ENCODE measurements at places on chromosomes 13 and 19. TPM values are rescaled to one million over a fixed set of nuclear protein-coding genes. Genes with fewer than 3 reads are reported as not detected.
A peak's percentile ranks its signal among the peaks of the same experiment; 100 is the strongest.

FPR1 gene
- not detected for total RNA-seq

ZNF99 gene
- total RNA-seq, result not detected

DNA sequence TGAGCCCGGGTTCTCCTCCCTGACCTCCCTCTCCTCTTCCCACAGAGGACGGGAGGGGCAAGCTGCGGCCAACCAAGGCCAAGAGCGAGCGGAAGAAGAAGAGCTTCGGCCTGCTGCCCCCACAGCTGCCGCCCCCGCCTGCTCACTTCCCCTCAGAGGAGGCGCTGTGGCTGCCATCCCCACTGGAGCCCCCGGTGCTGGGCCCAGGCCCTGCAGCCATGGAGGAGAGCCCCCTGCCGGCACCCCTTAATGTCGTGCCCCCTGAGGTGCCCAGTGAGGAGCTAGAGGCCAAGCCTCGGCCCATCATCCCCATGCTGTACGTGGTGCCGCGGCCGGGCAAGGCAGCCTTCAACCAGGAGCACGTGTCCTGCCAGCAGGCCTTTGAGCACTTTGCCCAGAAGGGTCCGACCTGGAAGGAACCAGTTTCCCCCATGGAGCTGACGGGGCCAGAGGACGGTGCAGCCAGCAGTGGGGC, 162.2 kb downstream of the KDM4B start:
- H3K4me3 ChIP-seq, result no peak overlapping the region
- DNase-seq, result no peak
- peaks cover 5% of the 10 kb centered on the region for H3K4me1 ChIP-seq
- H3K36me3 ChIP-seq, result no peaks in the 10 kb centered on the region

DNA sequence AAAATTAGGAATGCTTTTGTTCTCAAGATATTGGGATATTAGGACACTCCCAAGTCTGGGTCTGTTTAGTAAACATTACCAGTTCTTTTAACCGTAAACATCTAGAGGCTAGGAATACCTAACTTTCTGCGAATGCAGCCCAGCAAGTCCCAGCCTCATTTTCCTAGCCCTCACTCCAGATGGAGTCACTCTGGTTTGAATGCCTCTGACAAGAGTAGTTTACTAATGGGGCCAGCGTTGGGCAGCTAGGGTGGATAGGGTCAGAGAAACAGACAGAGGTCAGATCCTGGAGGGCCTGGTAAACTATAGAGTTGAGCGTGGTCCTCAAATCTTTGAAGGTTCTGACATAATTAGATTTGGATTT, 53.6 kb downstream of the WDFY2 start:
- H3K4me3 ChIP-seq, result peak overlapping the region; percentile 46
- peak overlapping the region; percentile 52 for H3K27ac ChIP-seq
- no peak for DNase-seq
- H3K4me1 ChIP-seq, result peaks cover 54% of the 10 kb centered on the region

DNA sequence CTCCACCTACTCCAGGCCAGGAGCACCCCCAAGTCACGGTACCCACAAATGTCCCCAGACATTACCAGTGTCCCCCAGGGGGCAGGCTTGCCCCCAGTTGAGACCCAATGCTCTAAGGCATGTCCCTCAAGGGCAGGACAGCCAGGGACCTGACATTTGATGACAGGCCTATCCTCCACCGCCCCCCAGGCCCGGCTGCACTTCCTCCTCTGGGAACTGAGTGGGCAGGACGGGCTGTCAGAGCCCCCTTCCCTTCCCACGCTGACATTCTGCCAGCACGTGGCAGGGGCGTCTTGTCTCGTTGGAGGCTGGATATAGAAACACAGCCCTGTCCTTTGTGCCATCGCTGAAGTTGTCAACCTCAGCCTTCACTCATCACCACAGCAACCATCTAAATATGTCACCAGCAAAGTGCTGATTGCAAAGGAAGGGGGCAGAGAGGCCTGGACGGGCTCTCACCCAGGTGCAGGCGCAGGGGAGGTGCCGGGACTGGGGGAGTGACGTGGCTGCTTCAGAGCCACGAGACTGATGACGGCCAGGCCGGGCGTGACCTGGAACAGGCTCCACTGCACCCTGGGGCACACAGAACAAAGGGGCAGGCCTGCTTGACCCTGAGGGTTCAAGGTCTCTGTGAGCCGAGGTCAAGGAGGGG, 38.4 kb downstream of the GNG7 start:
- no peaks in the 10 kb centered on the region for H3K36me3 ChIP-seq
- H3K27me3 ChIP-seq, result no peaks in the 10 kb centered on the region
- no peak overlapping the region for H3K27ac ChIP-seq
- no peaks in the 10 kb centered on the region for H3K4me1 ChIP-seq
- no peak for DNase-seq

TNNI3 gene
- total RNA-seq, result not detected

GRCh38 chr13:52027832-52028231, 3.3 kb downstream of the UTP14C start:
- H3K27me3 ChIP-seq, result no peaks in the 10 kb centered on the region
- peaks cover 24% of the 10 kb centered on the region for H3K36me3 ChIP-seq
- no peaks in the 10 kb centered on the region for H3K4me1 ChIP-seq
- no peak overlapping the region for H3K4me3 ChIP-seq
- no peak for DNase-seq

ADAT3 gene
- total RNA-seq, result 0.22 TPM

LRRC4B gene
- total RNA-seq, result not detected

DNA sequence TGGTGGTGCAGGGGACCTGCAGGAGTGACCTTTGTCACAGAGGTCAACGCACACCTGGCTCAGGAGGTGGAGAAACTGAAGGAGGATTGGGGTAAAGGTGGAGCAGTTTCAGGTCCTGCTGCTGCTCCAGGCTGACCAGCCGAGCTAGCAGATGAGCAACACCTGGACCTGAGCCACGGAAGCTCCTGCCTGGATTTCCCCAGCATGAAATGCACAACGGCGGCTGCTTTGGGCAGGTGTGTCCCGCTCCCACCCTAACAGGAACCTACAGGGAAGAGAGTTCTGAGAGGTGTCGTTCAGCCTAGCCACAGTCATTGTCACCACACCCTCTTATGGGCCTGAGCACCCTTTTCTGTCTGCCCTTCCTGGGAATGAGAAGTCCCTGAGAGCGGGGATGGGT, 15.7 kb upstream of the CD177 start:
- DNase-seq, result no peak
- no peaks in the 10 kb centered on the region for H3K4me1 ChIP-seq
- H3K27ac ChIP-seq, result no peak overlapping the region
- peaks cover 9% of the 10 kb centered on the region for H3K27me3 ChIP-seq

- peaks cover 11% of the 10 kb centered on the region for H3K4me1 ChIP-seq
- H3K36me3 ChIP-seq, result no peaks in the 10 kb centered on the region
- peak overlapping the region; percentile 69 for H3K4me3 ChIP-seq
- no peaks in the 10 kb centered on the region for H3K27me3 ChIP-seq
- peak overlapping the region; percentile 99 for H3K27ac ChIP-seq
- peak; percentile 60 for DNase-seq
Observed at GRCh38 chr19:45442778-45443461, 19.2 kb upstream of the ERCC1 start.

GRCh38 chr13:87792878-87793277, 121.7 kb downstream of the SLITRK5 start:
- DNase-seq, result no peak
- no peaks in the 10 kb centered on the region for H3K27me3 ChIP-seq
- H3K4me3 ChIP-seq, result no peak overlapping the region
- no peaks in the 10 kb centered on the region for H3K4me1 ChIP-seq

GRCh38 chr13:73275163-73275562, 216.4 kb downstream of the KLF5 start:
- H3K36me3 ChIP-seq, result no peaks in the 10 kb centered on the region
- no peak for DNase-seq
- peaks cover 24% of the 10 kb centered on the region for H3K4me1 ChIP-seq
- no peaks in the 10 kb centered on the region for H3K27me3 ChIP-seq
- H3K27ac ChIP-seq, result no peak overlapping the region
- no peak overlapping the region for H3K4me3 ChIP-seq

DNA sequence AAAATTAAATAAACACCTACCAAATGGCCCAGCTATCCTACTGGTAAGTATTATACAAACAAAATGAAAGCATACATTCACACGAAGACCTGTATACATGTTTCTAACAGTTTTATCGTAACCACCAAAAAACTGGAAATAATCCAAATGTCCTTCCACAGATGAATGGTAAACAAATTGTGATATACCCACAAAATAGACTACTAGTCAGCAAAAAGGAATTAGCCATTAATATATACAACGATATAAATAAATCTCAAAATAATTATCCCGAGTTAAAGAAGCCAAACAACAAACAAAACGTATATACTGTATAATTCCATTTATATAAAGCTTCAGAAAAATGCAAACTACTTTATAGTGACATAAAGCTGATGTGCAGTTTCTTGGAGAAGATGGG, 106.3 kb upstream of the SERTM1 start:
- H3K27ac ChIP-seq, result no peak overlapping the region
- DNase-seq, result no peak
- H3K27me3 ChIP-seq, result no peaks in the 10 kb centered on the region
- H3K36me3 ChIP-seq, result no peaks in the 10 kb centered on the region
- H3K4me3 ChIP-seq, result no peak overlapping the region

TNFRSF19 gene
- total RNA-seq, result 5.4 TPM

DNA sequence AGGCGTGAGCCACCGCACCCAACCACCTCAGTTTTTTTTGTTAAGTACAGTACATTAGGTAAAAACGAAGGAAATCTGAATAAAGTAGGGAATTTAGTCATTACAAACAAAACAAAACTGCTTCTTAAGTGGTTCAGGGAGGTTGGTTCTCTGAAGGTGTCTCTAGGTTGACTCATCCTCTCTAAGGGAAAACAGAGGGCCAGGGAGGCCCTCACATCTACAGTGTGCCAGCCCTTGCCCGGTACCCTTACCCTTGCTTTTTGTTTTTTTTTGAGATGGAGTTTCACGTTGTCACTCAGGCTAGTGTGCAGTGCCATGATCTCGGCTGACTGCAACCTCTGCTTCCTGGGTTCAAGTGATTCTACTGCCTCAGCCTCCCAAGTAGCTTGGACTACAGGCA, 17.2 kb upstream of the JUND start:
- H3K27me3 ChIP-seq, result no peaks in the 10 kb centered on the region
- no peaks in the 10 kb centered on the region for H3K36me3 ChIP-seq
- no peak overlapping the region for H3K4me3 ChIP-seq
- H3K27ac ChIP-seq, result peak overlapping the region; percentile 32
- peaks cover 24% of the 10 kb centered on the region for H3K4me1 ChIP-seq

ZNF439 gene
- 7.8 TPM for total RNA-seq

CNN1 gene
- total RNA-seq, result 44.5 TPM

GRCh38 chr19:7975037-7975436, 30.4 kb downstream of the ELAVL1 start:
- H3K4me3 ChIP-seq, result no peak overlapping the region
- DNase-seq, result no peak
- no peak overlapping the region for H3K27ac ChIP-seq
- H3K27me3 ChIP-seq, result no peaks in the 10 kb centered on the region
- no peaks in the 10 kb centered on the region for H3K4me1 ChIP-seq

SLC7A10 gene
- total RNA-seq, result not detected

GRCh38 chr13:52782471-52783448, 43.1 kb upstream of the CNMD start:
- no peaks in the 10 kb centered on the region for H3K27me3 ChIP-seq
- no peaks in the 10 kb centered on the region for H3K4me1 ChIP-seq
- no peak for DNase-seq

GRCh38 chr13:79405501-79405830, 589 bp downstream of the RBM26 start:
- peak; percentile 75 for DNase-seq
- H3K36me3 ChIP-seq, result no peaks in the 10 kb centered on the region
- peaks cover 30% of the 10 kb centered on the region for H3K4me1 ChIP-seq
- H3K4me3 ChIP-seq, result peak overlapping the region; percentile 91
- H3K27ac ChIP-seq, result peak overlapping the region; percentile 87
- no peaks in the 10 kb centered on the region for H3K27me3 ChIP-seq

GRCh38 chr19:5665781-5666513, 14.4 kb downstream of the MICOS13 start:
- DNase-seq, result peak; percentile 84
- peak overlapping the region; percentile 38 for H3K27ac ChIP-seq
- H3K36me3 ChIP-seq, result peaks cover 50% of the 10 kb centered on the region
- H3K4me3 ChIP-seq, result no peak overlapping the region

URAD gene
- not detected for total RNA-seq

GRCh38 chr13:87259479-87260083, 411.6 kb upstream of the SLITRK5 start:
- peak; percentile 40 for DNase-seq
- no peaks in the 10 kb centered on the region for H3K4me1 ChIP-seq
- H3K27me3 ChIP-seq, result no peaks in the 10 kb centered on the region
- H3K4me3 ChIP-seq, result no peak overlapping the region
- no peak overlapping the region for H3K27ac ChIP-seq

Data from GM23248 (cell line).